ENCODE measurements at places on chromosomes 3 and 15.

DNA sequence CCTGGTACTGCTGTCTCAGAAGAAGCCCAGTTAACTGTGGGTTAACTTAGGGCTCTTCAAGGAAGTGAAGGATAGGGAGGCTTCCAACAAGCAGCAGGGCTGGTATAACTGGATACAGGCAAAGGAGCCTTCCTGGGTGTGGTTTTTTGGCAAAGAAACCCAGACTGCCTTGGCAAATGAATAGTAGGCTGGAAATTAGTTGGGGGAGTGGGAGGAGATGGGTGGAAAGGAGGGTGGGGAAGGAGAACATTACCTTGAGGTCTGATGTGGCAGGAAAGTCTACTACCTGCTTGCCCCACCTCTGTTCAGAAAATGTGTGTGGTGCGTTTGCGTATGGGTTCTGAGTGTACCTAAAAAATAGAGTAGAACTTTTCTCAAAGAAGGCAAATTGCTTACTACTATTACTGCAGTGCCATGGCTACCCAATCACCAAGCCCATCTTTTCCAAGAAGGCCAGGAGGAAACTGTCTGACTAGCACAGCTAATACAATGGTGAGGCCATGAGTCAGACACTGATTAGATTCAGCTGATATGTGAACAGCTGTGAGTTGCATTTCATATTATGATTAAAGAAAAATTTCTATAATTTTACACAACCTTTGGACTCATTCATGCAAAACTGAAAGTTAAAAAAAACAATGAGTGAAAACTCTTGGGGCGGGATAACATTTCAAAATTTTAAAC, 55.2 kb downstream of the SPTSSB start:
- DNase-seq: no peak

- DNase-seq: no peak
Measured at GRCh38 chr3:191047930-191048329, 151.1 kb upstream of the OSTN start.

DNA sequence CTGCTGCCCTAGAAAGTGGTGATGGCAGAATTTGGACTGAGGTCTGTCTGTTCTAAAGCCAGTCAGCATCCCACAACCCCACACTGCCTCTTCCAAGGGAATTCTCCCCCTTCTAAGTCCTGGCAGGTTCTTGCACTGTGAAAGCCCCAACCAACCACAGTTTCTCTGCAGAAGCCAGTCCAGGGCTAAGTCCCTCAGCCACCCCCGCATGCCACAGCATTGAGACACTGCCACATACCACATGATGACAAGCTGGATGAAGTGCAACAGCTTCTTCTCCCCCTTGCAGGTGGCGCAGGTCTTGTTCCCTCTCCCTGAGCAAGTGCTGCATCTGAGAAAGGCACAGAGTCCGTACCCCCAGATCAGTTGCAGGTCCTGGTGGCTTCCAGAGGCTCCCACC, 18.6 kb downstream of the SSUH2 start:
- DNase-seq: no peak

DNA sequence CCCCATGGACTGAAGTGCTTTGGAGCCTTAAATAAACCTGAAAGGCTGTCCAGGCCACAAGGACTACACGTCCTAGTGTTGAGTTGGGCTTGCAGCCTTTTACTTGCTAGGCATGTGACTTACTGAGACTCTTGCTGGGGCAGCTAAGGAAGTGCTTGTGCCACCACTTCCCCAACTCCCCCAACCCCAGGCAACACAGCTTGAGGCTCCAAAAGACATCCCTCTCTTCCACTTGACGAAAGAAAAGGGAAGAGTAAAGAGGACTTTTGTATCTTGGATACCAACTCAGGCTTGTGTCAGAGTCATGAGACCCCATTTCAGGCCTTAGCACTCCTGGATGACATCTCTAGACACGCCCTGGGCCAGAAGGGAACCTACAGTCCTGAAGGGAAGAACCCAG, 109.8 kb downstream of the XRN1 start:
- DNase-seq: no peak

- no peak for DNase-seq
Measured at GRCh38 chr3:89079944-89080343, 27.5 kb upstream of the EPHA3 start.
